ENCODE measurements at places on chromosomes 4 and X. TPM values are rescaled to one million over a fixed set of nuclear protein-coding genes. Genes with fewer than 3 reads are reported as not detected.

DNA sequence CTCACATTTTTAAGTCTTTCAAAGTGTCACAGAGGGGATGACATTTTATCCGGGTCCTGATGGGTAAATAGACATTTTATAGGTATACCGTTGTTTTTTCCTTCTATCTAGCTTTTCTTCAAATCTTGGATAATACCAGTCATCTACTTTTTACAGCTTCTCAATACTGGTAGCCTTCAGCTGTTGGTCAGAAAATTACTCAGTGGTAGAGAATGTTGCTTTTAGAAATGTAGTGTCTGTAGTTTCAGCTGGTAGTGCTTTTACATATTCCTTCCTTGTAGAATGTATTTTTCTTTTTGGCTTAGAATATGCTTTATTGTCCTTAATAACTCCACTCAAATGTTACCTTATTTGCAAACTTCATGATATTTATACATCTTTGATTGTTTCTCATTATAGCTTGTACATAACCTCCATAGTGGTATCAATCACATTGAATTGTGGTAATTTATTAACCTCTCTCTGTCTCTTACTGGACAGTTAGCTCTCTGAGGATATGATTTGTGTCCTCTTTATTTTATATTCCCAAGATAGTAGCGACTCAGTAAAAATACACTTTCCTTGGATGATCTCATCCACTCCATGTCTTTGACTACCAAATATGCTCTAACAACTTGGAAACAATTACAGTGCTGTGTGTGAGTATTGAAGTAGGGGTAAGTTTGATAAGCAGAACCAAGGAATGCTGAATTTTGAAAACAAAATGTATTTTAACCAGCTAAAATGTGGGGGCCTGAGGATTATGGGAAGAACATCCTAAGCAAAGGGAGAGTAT, 53.8 kb downstream of the RAP1GDS1 start:
- DNase-seq = peak; percentile 77

- no peak for DNase-seq
These were observed 28.3 kb downstream of the CHRNA9 start for GRCh38 chr4:40363382-40363920.

DNA sequence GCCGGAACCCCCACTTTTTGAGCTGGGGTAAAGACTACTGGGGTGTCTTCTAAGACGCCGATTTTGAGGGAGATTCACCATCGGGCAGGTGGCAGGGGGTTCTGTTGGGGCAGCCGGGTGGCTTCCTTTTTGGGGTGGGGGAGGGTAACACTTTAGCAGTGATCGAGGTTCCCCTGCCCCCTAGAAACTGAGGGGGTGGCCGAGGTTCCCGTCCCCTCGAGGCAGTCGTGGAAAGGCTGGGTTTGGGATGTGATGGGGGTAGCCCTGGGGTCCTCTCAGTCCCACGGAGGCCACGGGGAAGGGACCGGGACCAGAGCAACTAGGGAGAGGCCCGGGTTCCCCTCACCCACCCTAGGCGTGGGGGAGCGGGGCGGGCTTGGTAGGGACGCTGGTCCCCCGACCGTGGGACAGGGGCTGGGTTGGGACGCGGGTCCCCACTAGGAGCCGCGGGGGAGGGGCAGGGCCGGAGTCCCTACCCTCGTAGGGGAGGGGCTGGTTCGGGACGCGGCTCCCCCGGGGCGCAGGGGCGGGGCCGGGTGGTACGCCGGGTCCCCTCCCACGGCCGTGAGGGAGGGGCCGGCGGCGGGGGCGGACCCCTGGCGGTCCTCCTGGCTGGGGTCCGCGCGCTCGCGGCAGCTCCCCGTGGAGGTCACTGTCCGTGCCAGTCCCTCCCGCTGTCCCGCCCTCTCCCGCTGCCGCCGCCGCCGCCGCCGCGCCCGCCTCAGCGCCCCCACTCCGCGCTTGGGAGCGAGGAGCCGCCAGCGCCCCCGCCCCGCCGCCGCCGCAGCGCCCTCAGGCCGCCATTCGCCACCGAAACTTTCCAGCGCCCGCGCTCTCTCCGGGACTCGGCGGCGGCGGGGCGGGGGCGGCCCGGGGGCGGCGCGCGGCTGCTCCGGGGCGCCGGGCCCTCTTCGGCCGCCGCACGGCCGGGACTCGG, at the start of gene TBL1X:
TBL1X (plus strand) TSS at position 624 of the 937 bp plus-strand sequence. CDS start 188,529 bp downstream, outside the sequence.
- peak; percentile 21 for DNase-seq

Gene NAA11
- total RNA-seq = not detected

- DNase-seq = no peak
These were observed 745.4 kb downstream of the TECRL start for GRCh38 chr4:63663870-63664269.

Gene TMSB15A
- 20.8 TPM for total RNA-seq

- DNase-seq = no peak
These were observed 100.2 kb downstream of the TSPAN7 start for GRCh38 chrX:38661561-38661960.

GRCh38 chr4:10098780-10099160, 17.8 kb downstream of the WDR1 start:
- DNase-seq = peak; percentile 86

DNA sequence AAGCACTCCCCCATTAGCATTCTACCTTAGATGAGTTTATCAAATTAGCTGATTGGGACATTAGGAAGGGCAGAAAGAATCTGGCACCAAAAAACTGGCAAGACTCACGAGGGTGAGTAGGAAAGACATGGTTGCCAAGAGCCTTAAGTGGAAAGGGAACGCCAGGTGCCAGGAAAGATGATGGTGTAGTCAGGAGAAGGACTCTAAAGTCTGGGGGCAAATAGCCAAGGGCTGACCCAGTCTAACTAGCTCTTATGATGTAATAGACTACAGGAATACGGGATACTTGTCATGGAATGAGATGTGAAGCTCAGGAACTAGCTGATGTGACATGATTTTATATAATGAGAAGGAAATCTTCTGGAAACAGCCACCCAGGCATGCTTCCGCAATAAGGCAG, 94.8 kb downstream of the MBNL3 start:
- no peak for DNase-seq

Gene DCAF12L2
- total RNA-seq = not detected

Gene F11
- total RNA-seq = not detected

Gene RAB41
- total RNA-seq = not detected

Gene RHOXF2
- total RNA-seq = not detected

GRCh38 chr4:87270144-87270543, 49.7 kb upstream of the KLHL8 start:
- peak; percentile 52 for DNase-seq

DNA sequence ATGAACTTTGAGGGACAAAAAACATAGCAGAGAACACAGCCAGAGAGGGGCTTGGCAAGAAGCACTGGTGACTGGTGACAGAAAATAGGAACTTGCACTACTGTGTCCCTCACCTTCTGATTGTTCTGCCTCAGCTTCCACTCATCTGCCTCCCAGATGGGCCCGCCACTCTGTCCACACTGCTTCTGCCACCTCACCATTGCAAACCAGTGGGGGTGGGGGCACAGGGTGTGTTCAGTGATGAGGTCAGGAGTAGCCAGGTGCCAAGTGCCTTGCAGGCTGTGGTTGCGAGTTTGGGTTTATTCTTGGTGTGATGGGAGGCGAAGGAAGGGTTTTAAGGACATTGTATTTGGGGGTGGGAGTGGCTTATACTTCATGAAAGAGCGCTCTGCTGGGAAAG, 9.1 kb upstream of the UBA1 start:
- DNase-seq = no peak

DNA sequence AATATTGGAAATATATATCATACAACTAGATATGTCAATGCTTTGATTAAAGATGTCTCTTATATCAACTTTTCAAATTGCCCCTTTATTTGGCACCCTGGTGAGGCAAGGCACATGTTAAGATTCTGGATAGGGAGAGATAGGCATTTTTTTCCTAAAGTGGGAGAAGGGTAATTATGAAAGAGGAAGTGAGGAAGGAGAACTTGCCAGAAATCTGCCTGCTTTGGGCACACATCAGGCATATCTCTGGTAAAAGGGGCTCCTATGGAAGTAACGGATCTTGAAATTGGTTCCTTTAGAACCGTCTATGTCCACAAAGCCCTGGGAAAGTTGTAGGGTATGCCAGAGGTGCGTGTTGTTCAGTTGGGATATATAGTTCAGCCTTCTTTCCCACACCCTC, 5.7 kb downstream of the IL15 start:
- DNase-seq = no peak

DNA sequence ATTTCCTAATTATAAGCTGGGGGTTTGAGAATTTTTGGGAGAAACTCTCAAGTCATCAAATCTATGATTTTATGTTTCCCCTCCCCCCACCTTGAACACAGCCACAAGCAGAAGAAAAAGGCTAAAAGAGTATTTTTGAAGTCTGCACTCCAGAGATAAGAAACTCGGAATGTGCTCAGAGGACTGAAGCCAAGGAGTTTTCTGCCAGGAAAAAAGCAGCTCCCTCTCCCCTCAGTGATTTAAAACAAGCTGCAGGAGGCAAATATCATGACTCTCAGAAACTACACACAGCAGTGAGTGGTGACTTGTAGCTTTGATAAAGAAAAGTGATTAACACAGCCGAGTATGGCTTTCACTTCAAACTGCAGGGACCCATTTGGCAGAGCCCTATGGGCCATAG, 800.2 kb upstream of the FTHL17 start:
- no peak for DNase-seq

Gene AFP
- not detected for total RNA-seq

GRCh38 chr4:112381996-112382692, 85.0 kb downstream of the ALPK1 start:
- DNase-seq = no peak

DNA sequence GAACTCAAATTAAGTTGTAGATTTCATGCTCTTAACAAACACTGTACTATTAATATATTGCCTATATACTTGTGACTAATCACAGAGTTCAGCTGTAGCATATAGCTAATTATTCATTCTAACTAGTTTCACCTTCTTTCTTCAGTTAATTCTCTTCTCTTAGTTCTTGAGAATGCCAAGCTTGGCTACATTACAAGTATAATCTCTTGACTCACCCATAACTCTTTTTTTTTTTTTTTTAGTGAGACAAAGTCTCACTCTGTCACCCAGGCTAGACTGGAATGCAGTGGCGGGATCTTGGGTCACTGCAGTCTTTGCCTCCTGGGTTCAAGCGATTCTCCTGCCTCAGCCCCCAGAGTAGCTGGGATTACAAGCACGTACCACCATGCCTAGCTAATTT, 5.4 kb downstream of the KLHL5 start:
- DNase-seq = no peak

Gene FHDC1
- total RNA-seq = 0.13 TPM

- no peak for DNase-seq
These were observed 30.4 kb downstream of the CCNQ start for GRCh38 chrX:153568451-153569011.

Gene PHEX
- 0.75 TPM for total RNA-seq

Gene SMPX
- total RNA-seq = not detected

Gene KDM6A
- 9.1 TPM for total RNA-seq

GRCh38 chrX:120732461-120732860, 102.6 kb upstream of the C1GALT1C1 start:
- no peak for DNase-seq

GRCh38 chr4:185987961-185988627, 80.9 kb upstream of the TLR3 start:
- DNase-seq = peak; percentile 42

- DNase-seq = no peak
These were observed 157.0 kb downstream of the FRAS1 start for GRCh38 chr4:78214078-78214477.

Gene EFNB1
- total RNA-seq = 7.5 TPM

- DNase-seq = no peak
These were observed 34.2 kb downstream of the TAPT1 start for GRCh38 chr4:16192057-16192456.

GRCh38 chr4:13112030-13112429, 372.1 kb downstream of the RAB28 start:
- DNase-seq = no peak

DNA sequence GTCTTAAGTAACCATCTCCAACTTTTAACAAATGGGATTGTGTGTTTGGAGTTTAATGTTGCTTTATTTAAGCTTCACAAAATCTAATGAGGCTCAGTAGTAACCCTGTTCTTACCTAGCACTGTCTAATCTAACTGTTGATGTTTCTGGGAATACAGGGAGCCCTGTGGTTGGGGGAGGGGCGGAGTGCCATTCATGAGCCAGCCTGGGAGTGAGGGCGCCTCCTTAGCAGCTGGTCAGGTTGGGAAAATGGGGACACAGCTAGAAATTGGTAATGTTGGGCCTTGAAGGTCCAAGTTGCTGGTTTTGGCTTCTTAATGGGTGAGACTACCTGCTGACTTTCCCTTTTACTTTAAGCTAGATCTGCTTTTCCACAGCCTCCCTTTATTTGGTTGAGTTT, 22.9 kb upstream of the TADA2B start:
- peak; percentile 5 for DNase-seq

GRCh38 chr4:47835494-47835893, 2.4 kb downstream of the CORIN start:
- peak; percentile 42 for DNase-seq

DNA sequence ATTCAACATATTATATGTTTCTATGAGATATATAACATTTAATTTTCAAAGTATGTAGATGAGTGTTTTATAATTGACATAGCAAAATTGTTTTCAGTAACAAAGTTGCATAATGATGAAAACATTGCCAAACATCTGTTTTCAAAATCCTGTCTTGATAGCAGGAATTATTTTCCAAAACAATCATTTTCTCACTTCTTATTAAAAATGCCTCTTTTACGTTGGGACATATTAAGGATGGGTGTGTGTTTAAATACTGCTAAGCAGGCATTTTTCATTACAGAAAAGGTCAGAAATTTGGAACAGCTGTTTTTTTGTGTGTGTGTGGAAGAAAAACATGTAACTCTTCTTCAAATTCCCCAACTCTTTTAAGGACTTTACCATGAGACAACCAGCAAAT, 452.0 kb downstream of the SPRY1 start:
- no peak for DNase-seq

DNA sequence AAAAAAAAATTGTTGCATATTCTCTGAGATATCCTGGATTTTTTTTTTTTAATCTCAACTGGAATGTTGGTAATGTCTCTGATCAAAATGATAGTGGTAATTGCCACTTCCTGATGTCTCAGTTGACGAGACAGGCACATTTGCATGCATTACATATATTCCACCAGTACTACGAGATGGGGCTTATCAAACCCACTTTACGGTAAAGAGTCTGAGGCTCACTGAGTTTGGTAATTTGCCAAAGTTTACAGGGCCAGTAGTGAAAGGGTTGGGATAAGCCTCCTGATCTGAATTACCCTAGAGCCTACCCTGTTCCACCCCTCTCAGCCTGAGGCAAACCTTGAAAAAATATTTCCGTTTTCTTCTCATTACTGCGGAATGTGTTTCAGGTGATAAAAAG, 5.3 kb downstream of the MAGEB2 start:
- no peak for DNase-seq

DNA sequence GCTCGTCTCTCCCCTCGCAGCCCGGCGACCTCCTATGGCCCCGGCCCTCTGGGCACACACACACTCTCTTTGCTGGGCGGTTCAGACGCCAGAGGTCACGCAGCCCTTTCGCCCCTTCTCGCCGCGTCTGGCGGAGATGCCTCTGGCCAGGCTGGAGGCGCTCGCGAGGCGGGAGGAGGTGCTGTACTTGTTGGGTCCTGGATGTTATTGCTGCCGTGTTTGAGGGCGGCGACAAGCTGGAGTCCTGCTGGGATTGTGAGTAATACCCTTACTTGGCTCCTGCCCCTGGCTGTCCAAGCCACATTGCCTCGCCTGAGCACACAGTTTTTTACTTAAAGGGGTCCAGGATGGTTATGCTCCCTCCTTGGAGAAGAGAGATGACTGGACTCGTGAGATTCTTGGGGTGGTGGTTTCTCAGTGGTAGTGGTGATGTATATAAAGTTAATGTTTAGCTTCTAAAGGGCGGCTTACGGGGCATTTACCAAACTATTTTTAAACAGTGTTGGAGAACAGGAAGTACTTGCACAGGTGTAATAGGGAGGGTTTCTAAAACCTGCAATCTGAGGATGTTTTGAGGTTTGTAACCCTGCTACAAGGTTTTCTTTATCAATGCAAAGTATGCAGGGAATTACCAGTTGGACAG, 572 bp downstream of the USP53 start:
- DNase-seq = peak; percentile 96
